Left kidney (tissue), 8 donors: ENCODE measurements at places on chromosomes 6 and 20. TPM values are rescaled to one million over a fixed set of nuclear protein-coding genes. Genes with fewer than 3 reads are reported as not detected.
A peak's percentile ranks its signal among the peaks of the same experiment; 100 is the strongest.

DNA sequence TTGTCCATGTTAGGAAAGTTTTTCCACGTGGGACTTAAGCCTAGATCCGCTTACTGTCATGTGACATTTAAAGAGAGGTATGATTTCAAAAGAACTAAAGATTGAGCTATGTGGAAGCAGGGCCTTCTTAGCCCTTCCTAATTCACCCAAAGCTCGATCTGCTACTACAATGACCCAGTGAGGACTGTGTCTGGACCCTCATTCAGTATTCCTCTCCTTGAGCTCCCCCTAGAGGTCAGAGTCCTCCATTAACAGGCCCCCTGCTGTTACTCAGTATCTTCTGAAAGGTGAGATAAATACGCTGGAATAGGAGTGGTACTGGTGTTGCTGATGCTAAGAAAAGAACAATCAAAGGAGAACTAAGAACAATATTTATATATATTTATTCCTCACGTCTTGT lies 414.0 kb downstream of the GJA1 start:
- DNase-seq = peak; percentile 70

- peak; percentile 66 for DNase-seq
Measured at GRCh38 chr20:49846206-49846807, 33.7 kb downstream of the SLC9A8 start.

DNA sequence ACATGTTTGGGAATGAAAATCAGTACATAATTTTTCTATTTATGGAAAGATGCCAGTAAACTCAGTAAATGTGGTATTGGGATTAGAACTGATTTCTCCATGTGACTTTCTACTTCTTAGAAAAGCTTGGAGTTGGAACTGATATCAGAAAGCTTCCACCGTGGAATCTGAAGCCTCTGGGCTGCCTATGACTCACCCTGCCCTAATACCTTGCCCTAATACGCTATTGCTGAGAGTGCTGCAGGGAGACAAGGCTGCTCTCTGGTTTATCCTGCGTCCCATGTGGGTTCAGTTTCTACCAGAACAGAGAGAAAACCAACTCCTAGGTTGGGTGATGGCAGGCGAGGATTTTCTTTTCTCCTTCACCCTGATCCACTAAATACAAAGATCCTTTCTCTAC lies 3.3 kb upstream of the STMND1 start:
- DNase-seq = no peak

DNA sequence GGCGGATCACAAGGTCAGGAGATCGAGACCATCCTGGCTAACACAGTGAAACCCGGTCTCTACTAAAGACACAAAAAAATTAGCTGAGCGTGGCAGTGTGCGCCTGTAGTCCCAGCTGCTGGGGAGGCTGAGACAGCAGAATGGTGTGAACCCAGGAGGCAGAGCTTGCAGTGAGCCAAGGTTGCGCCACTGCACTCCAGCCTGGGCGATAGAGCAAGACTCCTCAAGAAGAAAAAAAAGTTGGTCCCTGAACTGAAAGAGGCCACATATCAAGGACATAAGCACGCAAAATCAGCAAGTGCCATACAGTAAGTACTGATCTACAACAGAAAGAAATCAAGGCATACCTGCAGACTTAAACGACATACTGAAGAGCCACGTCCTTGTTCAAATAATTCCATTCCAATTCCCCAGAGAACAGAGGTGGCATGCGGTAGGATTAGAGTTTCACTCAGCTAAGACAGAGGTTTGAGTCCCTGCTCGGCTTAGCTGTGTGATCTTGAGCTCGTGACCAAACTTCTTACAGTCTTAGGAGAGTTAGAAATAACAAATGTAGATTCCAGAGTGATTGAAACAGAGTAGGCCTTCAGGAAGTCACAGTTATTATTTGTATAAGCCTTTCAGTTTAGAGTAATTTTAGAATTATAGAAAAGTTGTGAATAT lies 29.2 kb downstream of the B4GALT5 start:
- DNase-seq = no peak

- no peak for DNase-seq
Measured at GRCh38 chr20:24970754-24971153, 21.7 kb downstream of the CST7 start.

DNA sequence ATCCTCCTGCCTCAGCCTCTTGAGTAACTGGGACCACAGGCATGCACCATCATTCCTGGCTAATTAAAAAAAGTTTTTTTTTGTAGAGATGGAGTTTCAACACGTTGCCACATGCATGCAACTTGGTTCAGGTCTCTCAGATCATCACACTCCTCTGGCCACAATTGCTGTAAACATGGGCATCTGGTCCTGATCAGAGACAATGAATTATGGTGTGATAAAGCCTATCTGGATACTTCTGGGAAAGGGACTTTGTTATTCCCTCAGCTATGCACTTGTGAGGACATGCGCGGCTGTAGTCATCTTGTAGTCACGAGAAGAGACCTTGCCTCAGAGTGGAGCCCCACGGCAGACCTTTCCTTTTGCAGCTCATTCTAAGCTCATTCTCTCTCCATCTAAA lies 210.9 kb upstream of the ZFP64 start:
- no peak for DNase-seq

- DNase-seq = no peak
Measured at GRCh38 chr20:44691424-44692423, 23.4 kb upstream of the CCN5 start.

ASIP gene
- polyA plus RNA-seq = 0.70 TPM

FABP7 gene
- 0.20 TPM for polyA plus RNA-seq

SPATS1 gene
- polyA plus RNA-seq = not detected
